ENCODE measurements at places on chromosomes 13 and 19.

DNA sequence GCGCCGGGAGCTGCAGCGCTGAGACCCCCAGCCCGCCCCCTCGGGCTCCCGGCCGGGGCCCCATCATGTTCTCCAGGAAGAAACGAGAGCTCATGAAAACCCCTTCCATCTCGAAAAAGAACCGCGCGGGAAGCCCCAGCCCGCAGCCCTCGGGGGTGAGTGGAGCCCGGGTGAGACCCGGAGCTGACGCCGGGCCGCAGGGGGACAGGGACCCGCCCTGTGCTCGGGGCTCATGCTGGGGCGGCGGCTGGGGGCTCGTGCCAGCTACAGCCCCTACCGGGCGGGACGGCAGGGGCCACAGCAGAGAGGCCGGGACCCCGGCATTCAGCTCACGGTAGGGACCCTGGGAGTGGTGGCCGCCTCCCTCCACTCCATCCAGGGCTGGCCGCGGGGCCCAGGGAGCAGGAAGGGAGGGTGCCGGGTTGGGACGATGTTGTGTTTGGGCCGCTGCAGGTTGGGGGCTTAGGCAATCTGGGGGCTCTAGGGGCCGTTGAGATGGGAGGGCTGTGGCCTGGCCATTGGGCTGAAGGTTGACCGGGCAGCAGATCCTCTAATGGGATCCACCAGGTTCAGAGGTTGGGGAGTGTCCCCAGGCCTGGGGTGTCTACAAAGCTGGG, 482 bp downstream of the ARHGAP45 start:
- DNase-seq, result no peak

- DNase-seq, result peak; percentile 78
Measured at GRCh38 chr19:46495786-46496099, at the start of gene PNMA8B. TSS of gene PNMA8B (minus strand) at chr19:46495867. CDS start at chr19:46495465, 402 bp downstream.

GRCh38 chr13:77388944-77389624, 62.2 kb upstream of the MYCBP2 start:
- no peak for DNase-seq

GRCh38 chr19:36847968-36848367, 2.7 kb upstream of the ZNF345 start:
- DNase-seq, result no peak

GRCh38 chr19:33300009-33300893, 2.1 kb downstream of the CEBPA start:
- DNase-seq, result no peak

DNA sequence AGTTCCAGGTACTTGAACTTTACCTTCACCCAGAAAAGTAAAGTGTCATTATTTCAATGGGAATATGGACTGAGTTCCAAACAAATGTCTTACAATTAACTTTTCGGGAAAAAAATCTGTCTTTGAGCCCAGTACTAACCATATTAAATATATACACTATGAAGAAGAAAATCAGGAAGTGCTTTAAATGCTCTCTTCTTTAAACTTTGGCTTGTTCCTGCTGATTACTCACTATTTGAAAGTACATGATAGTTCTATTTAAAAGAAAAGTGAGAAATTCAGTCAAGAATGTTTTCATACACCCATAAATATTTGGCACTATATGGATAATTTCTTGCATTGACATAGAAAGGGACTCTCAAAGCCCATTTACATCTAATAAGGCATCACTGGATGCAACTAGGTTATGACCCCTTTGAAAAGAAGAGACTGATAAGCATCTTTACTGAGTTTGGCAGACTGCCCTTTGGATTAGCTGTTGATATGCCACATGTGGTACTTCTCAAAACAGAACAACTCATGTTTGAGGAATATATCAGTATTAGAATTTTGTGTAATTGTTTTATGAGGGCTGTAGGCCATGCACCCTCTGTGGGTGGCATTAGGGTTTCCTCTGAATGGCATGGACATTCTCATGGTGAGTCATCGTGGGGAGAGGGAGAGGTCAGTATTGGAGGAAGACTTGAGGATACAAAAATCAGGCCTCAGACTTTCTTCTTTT, 25.0 kb upstream of the VWA8 start:
- no peak for DNase-seq

DNA sequence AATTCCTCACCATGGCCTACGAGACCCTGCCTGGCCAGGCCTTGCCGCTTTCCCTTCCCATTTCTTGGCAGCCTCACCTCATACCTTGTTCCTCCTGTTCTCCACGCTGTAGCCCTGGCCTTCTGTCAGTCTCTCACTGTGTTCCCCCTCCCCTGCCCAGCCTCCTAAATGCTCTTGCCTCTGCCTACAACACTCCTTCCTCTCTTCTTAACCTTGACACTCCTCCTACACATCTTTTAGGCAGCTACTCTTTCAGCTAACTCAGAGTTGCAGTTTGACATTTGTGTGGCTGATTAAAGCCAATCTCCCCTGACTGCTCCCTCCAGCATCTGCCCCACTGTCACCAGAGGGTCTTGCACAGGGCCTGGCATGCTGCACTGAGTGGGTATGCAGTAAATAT, 150.8 kb downstream of the FLT1 start:
- no peak for DNase-seq

DNA sequence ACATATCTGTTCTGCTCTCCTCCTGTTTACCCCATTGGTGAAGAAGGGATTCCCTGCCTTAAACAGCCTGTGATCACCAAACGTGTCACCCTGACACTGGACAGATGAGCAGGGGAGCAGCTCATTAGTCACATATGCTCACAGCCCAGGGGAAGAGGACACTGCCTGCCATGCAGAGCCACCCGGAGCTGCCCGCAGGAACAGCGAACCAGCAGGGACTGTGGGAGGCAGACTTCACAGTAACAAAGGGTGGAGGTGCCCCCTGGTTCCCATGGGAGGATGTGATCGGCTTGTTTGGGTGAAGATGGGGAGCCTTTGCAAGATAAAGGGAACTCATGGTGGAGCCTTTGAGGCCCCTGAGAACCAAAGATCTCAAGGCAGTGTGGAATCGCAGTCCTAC, 88.6 kb upstream of the FARP1 start:
- no peak for DNase-seq

- DNase-seq, result peak; percentile 56
Measured at GRCh38 chr13:113076681-113077401, 28.8 kb upstream of the F7 start.
